ENCODE measurements at places on chromosomes 7 and 10.
A peak's percentile ranks its signal among the peaks of the same experiment; 100 is the strongest.

DNA sequence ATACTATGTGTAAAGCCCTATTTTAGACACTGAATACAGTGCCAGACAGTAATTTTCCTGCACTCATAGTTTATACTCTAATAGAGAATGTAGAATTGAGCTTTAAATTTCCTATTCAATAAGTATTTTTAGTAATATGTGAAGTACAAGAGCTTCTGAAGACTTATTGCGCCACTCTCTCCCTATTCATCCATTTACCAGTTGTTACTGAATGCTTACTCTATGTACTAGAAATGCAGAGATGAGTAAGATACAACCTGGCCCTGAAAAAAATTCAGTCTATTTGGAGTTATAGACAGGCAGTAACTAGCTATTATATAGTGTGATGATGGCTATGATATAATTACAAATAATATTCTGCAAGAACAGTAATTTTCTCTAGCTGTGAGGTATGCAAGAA lies 98.8 kb downstream of the ADK start:
- DNase-seq = no peak

GRCh38 chr7:119720541-119720940 lies 552.4 kb upstream of the KCND2 start:
- no peak for DNase-seq

- peak; percentile 9 for DNase-seq
Observed at GRCh38 chr10:63866747-63867140, 345.5 kb downstream of the REEP3 start.

DNA sequence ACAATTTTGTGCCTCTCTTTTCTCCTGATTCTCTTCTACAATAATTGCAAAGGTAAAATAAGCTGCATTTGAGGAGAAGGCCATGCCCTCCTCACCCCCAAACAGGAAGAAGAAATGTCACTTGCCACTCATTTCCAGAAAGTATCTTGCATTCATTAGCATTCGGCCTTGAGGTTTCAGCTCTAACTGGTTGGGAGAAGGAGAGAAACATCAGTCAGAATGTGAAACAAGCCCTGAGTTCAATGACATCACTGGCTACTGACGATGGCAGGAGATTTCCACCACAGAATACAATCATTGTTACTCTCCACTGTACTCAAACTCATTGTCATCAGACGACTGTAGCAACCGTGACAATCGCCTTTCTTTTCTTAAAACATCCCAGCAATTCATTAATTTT lies 72.8 kb downstream of the PRKCQ start:
- no peak for DNase-seq

DNA sequence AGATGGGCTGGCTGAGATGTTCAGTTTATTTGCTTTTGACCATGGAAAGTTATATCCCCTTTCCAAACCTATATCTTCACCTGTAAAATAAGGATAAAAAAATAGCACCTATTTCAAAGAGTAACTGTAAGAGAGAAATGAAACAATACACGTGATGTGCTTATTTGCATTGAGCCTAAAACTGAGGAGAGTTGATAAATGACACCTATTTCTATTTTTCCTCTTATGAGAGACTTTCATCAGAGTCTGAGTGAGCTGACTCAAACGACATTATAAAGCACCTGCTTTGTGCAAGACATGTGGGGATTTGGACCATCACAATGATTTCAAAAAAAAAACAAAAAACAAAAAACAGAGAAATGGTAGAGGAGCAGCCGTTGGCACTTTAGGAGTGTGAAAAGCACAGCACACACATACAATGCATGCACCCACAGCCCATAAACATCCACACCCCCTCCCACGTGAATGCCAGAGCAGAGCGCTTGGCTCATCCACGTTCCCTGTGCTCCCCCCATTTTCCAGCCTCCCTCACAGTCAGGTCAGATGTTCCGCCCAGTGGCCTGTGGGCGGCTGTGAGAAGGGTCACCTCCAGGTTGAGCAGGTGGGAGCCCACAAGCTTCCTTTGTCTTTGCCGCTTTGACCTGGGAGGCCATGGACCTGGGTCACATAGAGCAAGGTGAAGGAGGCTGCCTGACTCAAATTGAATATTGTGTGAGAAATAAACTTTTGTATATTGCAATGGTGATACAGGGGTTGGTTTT lies 253.2 kb upstream of the ZNF32 start:
- no peak for DNase-seq

- DNase-seq = no peak
Observed at GRCh38 chr10:117137031-117137910, 799 bp downstream of the VAX1 start.

DNA sequence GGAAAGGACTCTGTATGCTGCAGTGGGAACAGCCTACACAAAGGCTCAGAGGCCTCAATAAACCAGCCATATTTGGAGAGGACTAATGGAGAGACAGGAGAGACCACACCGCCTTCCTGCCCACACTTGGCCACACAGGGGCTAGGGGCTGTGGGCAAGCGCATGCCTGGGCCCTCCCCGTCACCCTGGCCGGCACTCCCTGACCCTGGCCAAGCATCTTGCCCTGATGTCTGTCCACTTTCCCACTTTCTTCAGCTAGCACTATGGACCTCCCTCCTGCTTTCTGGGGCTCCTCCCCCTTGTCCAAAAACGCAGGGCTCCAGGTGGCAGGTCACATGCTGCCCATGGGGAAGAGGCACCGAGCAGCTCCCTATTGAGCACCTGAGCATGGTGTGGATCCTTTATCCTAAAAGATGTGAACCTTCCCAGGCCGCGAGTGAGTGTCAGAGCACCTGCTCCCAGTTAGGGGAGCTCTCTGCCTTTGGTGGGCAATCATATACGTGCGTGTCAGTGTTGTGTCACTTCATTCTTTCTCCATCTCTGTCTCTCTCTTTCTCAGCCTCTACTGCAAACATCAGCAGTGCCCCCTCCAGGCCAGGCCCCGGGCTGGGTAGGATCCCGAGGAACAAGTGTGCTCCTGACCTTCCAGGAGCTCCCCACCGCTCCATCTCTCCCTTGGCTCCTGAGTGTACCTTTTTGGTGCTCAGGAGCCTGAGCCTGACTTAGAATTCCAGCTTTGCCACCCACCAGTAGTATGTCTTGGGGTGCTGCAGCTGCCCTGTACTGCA lies 74.0 kb downstream of the ZMIZ1 start:
- no peak for DNase-seq

DNA sequence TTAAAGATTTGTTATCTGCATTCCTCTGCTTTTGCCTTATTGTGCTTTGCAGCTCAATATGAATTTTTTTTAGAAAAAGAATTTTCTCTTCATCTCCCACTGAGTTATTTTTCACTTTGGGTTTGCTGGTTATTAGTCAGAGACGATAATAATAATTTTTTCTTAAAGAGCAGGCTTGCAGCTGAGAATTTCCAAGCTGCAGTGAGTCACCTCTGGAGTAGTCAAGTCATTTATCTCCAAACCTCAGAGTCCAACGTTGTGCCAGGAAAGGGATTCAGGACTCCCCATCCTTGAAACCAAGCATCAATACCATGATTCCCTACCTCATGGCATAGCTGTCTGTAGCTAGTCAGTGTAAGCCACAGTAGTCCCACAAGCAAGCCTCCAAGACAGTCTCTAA lies 15.2 kb upstream of the EGR2 start:
- DNase-seq = no peak

- no peak for DNase-seq
Observed at GRCh38 chr7:22872096-22872807, 49.6 kb upstream of the TOMM7 start.

- peak; percentile 56 for DNase-seq
Observed at GRCh38 chr7:127107601-127108007, 145.1 kb downstream of the GRM8 start.

- DNase-seq = no peak
Observed at GRCh38 chr10:121654021-121654545, 55.8 kb upstream of the FGFR2 start.

All from HuH-7 (cell line).